ENCODE measurements at places on chromosomes 2 and 18. TPM values are rescaled to one million over a fixed set of nuclear protein-coding genes. Genes with fewer than 3 reads are reported as not detected.

DNA sequence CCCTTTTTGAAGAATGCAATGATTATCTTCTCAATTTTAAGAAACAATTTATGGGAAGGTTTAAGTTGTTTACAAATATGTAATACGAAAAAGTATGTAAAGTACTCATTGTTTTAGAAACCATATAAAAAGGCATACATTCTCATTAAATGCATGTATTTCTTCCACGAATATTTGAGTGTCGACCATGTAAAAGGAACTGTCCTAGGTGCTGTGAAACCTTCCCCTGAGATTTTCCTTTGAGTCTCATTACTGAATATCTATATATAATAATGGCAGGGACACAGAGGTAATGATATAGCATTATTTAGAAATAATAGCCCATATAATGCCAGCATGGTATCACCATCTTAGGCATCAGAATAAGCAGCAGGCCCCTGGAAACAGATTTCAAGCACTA lies 239.3 kb downstream of the ERBB4 start:
- DNase-seq, result no peak

- no peak for DNase-seq
These were observed 353.6 kb upstream of the FSIP2 start for GRCh38 chr2:185384822-185385560.

DNA sequence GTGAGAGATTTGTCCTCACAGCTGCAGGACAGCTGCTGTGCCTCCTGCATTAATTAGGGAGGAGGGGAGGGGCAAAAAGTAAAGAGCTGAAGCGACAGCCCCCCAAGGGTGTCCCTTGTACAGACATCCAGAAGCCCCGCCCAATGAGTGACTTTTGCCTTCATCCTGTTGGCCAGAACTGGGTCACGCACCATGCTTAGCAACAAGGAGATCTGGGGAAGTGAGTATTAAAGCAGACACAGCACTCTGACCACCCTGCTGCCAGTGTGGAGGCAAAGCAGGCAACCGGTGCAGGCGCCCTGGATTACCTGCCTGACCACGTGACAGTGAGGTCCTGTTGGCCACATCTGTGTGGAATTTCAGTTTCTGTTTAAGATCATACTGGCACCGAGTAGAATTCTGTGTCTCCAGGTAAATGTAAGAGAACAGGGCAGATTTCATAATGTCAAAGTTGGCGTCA lies 21.5 kb upstream of the BIN1 start:
- no peak for DNase-seq

DNA sequence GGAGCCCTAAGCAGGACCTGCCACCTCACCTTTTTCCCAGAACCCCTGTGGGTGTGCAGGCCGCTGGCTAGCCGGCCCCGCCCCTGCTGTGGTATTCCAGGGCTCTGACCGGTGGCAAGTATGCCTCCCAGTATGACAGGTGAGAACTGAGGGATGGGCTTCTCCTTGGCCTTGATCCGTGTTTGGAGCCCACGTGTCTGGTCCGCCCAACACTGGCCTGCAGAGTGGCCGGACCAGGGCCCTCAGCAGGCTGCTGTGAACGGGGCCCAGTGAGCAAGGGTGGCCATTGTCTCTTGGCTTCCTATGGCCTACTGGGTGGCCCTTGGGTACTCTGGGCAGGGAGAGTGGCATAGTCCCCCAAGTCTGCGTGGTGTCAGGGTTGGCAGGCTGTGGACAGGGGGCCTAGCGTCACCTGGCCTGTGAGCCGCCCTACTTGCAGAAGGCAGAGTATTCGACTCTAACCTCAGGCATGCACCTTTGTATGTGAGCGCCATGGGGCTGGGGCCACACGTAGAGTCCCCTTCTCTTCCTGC lies 1.8 kb downstream of the RNPEPL1 start:
- no peak for DNase-seq

- DNase-seq, result no peak
These were observed 53.6 kb downstream of the FAM228A start for GRCh38 chr2:24228470-24228869.

The CD28 gene
- total RNA-seq, result 4.3 TPM

The LIMS4 gene
- total RNA-seq, result 24.6 TPM
